Spinal cord (tissue), 10 donors: ENCODE measurements at places on chromosomes 12 and 14. TPM values are rescaled to one million over a fixed set of nuclear protein-coding genes. Genes with fewer than 3 reads are reported as not detected.
A peak's percentile ranks its signal among the peaks of the same experiment; 100 is the strongest.

The RNU7-1 gene
- total RNA-seq, result not detected

The TSPAN19 gene
- 1.1 TPM for total RNA-seq

The SYNDIG1L gene
- 8.7 TPM for total RNA-seq

The FITM1 gene
- 0.77 TPM for total RNA-seq

The SLC17A8 gene
- 13.2 TPM for total RNA-seq

The KLRB1 gene
- 0.30 TPM for total RNA-seq

The SIRT4 gene
- total RNA-seq, result 4.7 TPM

The FAM181A gene
- 3.5 TPM for total RNA-seq

- no peak for DNase-seq
Measured at GRCh38 chr14:102479107-102479506, 30.5 kb downstream of the ANKRD9 start.

- no peak for DNase-seq
Measured at GRCh38 chr12:120466560-120467315, 2.8 kb downstream of the SRSF9 start.

- DNase-seq, result no peak
Measured at GRCh38 chr12:112841906-112842305, 50.4 kb downstream of the RPH3A start.

- no peak for DNase-seq
Measured at GRCh38 chr14:36452860-36453259, 67.2 kb downstream of the NKX2-1 start.

DNA sequence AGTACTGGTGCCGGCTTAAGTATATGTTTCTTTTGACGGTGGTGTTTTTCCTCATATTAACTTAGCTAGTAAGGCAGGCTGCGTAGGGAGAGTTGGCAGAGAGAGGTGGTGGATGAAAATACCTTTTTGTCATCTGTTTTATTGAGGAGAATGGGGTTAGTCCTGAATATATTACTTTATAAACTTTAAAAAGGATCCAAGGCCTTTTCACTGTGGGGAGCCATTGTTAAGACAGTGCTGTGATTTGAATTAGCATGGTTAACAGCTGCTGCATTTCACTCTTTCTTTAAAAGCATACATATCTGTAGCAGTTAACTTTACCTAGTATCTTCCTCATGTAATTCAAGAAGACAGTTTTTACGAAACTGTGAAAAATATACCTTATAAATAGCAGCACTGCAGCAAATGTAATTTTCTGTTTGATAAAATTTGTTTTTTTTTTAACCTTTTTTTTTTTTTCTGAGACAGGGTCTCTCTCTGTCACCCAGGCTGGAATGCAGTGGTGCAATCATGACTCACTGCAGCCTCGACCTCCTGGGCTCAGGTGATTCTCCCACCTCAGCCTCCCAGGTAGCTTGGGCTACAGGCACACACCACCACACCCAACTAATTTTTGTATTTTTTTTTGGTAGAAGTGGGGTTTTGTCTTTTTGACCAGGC is 57.1 kb downstream of the AEBP2 start:
- peak; percentile 19 for DNase-seq

DNA sequence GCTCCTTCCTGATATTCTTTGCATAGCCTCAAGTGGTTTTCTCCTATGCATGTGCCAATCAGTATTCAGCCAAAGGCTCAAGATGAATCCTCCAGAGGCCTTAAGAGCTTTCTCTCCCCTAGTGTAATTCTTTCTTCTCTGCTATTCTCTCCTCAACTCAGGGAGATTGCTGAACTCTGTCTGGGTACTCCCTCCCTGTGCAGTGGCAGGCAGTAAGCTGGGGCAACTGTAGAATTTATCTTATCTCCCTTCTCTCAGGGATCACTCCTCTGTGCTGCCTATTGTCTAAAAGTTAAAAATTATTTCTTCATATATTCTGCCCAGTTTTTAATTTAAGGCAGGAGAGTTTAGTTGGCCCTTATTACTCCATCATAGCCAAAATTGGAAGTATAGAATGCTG is 28.5 kb upstream of the RTRAF start:
- DNase-seq, result no peak

- no peak for DNase-seq
Measured at GRCh38 chr14:93346926-93347721, at the start of gene COX8C. Gene COX8C, plus strand, starts transcription at chr14:93347182. Its CDS starts 87 bp downstream, at chr14:93347269.

DNA sequence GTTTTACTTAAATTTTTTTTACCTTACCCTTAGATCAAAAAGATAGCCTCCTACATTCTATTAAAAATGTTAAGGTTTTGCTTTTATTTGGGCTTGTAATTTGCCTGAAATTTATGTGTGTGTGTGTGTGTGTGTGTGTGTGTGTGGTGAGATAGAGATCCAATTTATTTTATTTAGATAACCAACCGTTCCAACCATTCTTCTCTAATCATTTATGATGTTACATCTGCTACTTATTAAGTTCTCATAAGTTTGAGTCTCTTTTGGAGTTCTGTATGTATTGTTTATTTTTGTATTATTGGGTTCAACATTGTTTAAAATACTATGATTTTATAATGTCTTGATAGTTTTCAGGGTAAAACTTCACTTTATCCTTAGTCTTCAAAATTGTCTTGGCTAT is 70.6 kb upstream of the PAWR start:
- no peak for DNase-seq

- peak; percentile 55 for DNase-seq
Measured at GRCh38 chr12:52020539-52021336, 14.0 kb downstream of the TAMALIN start.

GRCh38 chr12:126747530-126748149 is 1519.3 kb upstream of the TMEM132C start:
- no peak for DNase-seq

DNA sequence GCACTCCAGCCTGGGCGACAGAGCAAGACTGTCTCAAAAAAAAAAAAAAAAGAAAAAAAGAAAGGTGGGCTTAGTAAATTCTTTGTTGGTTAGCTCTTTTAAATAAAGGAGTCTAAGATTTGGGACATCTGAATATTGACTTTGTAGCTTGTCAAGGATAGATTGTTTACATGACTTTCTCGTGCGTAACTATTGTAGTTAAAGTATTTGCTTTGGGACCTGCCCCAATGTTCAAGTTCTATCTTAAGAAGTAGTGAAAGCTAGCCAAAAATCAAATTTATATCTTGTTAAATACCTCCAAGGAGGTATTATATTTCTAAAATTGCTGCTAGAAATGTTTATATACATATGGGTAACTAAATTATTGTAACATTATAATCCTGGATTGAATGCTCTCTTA is 32.4 kb downstream of the PTPN21 start:
- no peak for DNase-seq

GRCh38 chr12:10235761-10236631 is 23.3 kb downstream of the GABARAPL1 start:
- DNase-seq, result no peak

DNA sequence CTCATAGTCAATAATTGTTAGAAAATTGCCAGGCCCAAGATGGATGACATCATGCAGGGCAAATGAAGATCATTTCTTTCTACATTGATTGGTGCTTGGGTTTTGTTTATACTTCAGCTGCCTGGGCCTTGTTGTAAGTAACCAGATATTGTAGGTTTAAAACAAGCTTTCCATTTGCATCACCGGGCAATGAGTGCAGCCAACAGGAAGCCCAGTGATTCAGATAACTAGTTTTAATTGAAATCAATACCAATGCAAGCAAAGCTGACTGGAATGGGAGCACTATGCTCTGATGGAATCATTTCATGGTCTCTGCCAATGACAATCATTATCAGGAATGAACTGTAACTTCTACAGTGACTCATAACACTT is 279.3 kb downstream of the DUSP6 start:
- DNase-seq, result no peak

GRCh38 chr12:93299262-93299846 is 78.4 kb upstream of the NUDT4 start:
- DNase-seq, result no peak

- DNase-seq, result no peak
Measured at GRCh38 chr14:95334044-95334443, 14.3 kb upstream of the CLMN start.

DNA sequence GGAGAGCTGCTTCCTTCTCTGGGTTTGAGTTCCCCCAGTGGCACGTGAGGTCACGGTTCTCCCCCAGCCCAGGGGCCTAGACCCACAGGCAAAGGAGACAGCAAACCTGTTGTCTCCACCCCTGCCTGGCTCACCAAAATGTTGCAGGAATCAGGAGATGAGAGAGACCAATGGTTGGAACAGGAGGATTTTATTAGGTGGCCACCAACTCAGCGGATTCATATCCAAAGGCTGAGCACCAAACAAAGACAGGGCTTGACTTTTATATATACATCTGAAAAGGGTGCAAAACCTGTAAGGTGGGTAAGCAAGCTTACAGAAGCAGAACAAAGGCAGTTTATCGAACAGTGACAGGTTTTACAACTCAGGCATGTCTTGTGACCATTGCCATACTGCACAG is 9.2 kb upstream of the ADAM21 start:
- no peak for DNase-seq

GRCh38 chr14:50860478-50861086 is 11.3 kb upstream of the ABHD12B start:
- DNase-seq, result peak; percentile 96

- DNase-seq, result no peak
Measured at GRCh38 chr14:105857826-105858675, 331.7 kb downstream of the TMEM121 start.
